ENCODE measurements at places on chromosomes 3 and 15.

DNA sequence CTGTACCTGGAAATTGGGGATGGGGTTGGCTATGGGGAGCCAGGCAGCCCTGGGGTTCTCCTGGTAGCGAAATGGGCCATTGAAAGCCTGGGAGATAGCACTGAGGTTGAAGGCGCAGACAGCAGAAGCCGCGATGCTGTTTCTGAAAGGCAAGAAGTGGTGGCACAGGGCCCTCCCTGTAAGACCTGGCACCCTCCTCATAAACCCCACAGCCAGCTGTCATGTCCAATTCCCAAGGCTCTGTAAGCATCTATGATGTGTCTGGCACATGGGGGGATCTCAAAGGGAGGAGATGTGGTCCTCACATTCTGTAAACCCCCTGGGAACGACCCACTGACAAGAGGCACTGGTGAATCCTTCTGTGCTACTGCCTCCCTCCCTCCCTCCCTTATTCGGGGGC lies 104.0 kb downstream of the SEMA5B start:
- no peak for DNase-seq

GRCh38 chr3:3084890-3085289 lies 25.3 kb downstream of the IL5RA start:
- DNase-seq = no peak

- no peak for DNase-seq
Observed at GRCh38 chr3:171155122-171155700, 128.7 kb upstream of the SLC2A2 start.

DNA sequence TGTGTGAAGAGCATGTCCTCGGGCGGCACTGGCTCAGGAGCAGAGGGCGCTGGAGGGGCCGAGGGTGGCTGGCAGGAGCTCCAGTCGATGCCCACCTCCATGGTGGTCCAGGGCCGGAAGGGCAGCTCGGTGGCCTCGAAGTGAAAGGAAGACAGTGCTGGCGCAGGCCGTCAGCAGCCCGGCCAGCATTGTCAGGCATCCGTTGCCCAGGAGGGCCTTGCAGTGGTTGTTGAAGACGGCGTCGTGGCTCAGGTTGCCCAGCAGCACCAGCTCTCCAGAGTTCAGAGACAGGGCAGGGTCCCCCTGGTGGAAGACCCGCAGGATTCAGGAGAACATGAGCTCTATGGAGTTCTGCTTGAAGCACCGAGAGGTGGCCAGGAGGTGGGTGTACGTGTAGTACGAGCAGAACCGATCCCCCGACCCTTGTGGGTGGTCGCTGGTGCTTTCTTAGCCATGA lies 16.5 kb upstream of the SIAH2 start:
- no peak for DNase-seq
